ENCODE measurements at places on chromosomes 5 and 9.
A peak's percentile ranks its signal among the peaks of the same experiment; 100 is the strongest.

- no peak for DNase-seq
Observed at GRCh38 chr5:8520917-8521316, 652.0 kb downstream of the MTRR start.

GRCh38 chr5:157372472-157372822 lies 87.6 kb upstream of the NIPAL4 start:
- peak; percentile 26 for DNase-seq

DNA sequence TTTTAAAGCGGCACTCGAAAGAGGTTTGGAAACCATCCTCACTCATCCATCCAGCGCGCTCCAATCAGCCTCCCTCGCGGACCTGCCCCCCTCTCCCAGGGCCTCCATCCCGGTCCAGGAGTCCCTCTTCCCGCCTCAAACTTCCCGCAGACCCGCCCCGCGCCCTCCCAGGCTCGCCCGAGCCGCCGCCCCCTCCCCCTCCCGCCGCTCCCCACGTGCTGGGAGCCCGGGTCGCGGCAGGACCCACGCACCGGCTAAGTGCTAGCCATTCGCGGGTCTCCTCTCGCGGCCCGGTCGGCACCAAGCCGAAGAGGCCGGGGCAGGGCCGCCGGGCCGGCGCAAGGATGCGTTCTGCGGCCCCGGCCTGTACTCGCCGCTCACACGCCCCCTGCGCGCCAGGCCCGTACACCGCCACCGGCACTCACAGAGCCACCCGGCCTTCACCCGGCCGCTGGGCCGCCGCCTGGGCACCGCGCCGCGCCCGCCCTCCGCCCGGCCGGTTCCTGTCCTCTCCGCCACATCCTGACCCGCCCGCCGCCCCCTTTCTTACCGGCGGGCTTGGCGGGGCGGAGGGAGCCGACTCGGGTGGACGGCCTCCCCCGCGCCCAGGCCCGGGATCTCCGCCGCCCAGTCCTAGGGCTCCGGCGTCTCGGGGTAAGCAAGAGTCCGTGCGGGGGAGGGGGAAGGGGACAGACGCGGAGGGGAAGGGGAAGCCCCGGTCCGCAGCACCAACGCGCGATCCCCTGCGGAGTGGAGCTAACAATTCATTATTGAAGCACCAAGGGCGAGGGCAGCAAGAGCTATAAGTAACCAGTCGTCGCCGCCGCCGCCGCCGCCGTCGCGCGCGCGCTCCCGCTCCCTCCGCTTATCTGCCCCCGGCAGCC lies 576 bp downstream of the CHD1 start:
- DNase-seq: no peak

GRCh38 chr5:112467485-112467884 lies 48.4 kb upstream of the EPB41L4A start:
- peak; percentile 72 for DNase-seq

GRCh38 chr9:32533336-32533735 lies 7.3 kb upstream of the RIGI start:
- no peak for DNase-seq

GRCh38 chr9:77876590-77876989 lies 155.0 kb downstream of the GNAQ start:
- no peak for DNase-seq

DNA sequence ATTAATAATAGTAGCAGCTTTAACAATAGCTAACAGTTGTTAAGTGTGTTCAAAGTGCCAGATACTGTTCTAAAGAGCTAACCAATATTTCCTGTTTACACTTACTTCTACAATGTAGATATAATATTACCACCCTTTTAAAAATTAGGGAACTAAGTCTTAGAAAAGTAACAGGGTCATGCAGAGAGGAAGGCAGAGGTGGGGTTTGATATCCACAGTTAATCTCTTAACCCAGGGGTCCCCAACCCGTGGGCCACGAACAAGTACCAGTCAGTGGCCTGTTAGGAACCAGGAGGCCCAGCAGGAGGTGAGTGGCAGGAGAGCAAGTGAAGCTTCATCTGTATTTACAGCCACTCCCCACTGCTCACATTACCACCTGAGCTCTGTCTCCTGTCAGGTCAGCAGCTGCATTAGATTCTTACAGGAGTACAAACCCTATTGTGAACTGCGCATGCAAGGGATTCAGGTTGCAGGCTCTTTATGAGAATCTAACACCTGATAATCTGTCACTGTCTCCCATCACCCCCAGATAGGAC lies 89.1 kb downstream of the ACTL7B start:
- DNase-seq: no peak

GRCh38 chr5:130870691-130871090 lies 294.4 kb downstream of the HINT1 start:
- no peak for DNase-seq

DNA sequence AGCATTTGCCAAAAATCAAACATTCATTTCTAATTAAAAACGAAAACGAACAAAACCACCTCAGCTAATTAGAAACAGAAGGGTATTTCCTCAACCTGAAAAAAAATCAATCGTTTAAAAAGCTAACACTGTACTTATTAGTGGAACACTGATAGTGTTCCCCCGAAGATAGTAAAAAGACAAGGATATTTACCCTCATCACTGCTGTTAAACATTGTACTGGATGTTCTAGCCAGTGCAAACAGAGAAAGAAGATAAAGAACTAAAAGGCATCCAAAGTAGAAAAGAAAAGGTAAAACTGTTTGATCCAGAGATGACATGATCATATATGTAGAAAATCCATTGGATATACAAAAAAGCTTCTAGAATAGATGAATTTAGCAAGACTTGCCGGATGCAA lies 508.3 kb downstream of the DMRTA1 start:
- DNase-seq: peak; percentile 64

GRCh38 chr5:175654339-175654738 lies 3.5 kb upstream of the HRH2 start:
- DNase-seq: no peak

DNA sequence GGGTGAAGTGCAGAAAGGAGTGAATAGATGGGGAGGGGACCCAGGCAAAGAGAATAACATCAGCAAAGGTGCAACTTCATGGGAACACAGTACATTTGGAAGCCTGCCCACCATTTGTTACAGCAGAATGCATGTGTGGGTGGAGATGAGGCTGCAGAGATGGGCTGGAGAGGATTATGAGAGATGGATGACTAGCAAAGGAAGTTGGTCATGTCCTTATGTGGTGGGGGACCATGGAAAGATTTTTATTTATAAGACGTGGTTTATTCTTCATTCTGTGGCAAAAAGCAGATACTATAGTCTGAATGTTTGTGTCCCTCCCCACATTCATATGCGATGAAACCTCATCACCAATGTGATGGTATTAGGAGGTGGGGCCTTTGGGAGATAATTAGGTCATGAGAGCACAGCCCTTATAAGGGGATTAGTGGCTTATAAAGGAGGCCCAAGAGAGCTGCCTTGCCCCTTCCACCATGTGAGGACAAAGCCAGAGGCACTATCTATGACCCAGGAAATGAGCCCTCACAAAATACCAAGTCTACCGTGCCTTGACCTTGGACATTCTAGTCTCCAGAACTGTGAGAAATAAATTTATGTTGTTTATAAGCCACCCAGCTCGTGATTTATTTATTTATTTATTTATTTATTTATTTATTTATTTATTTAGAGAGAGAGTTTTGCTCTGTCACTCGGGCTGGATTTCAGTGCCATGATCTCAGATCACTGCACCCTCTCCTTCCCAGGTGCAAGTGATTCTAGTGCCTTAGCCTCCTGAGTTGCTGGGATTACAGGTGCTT lies 483.7 kb downstream of the RAB3C start:
- DNase-seq: no peak

DNA sequence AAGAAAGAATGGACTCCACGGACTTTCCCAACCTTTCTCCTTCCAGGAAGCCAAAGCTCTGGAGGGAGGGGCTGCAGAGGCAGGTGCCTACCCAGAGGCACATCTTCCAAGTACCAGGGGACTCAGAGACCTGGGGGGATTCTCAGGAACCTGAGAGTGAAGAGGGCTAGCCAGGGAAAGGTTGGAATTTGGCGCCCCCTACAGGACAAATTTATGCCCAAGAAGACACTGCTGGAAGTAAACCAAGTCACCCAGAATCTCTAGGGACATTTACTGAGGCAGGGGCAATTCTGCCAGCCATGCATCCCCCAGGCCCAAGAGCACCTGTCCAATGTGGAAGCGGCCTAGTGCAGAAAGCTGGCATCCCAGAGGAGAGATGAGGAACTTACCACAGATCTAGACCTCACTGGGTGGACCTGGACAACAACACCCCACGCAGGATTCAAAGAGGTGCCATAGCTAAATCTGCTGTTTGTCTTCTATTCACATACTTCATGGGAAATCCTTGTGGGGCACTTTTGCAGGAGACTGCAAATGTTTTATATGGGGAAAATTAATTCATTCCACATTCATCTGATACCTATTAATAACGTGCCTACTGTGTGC lies 25.9 kb upstream of the IDNK start:
- no peak for DNase-seq

DNA sequence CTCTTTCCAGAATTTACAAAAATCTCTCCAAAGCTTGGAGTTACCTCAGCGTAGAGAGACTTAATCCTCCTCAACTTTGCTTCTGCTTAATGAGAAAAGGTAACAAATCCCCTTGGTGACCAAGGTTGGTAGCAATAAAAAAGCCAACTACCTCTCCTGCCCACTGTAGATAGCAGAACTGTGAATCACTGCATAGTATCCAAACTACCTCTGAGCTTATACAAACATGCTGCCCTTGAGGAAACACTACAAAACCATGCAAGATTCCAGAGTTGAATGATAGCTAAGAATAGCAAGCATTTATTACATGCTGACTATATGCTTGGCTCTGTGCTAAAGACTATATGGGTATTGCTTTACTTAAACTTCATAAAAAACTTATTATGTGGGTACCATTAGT lies 2.8 kb upstream of the ADAMTS12 start:
- DNase-seq: no peak

DNA sequence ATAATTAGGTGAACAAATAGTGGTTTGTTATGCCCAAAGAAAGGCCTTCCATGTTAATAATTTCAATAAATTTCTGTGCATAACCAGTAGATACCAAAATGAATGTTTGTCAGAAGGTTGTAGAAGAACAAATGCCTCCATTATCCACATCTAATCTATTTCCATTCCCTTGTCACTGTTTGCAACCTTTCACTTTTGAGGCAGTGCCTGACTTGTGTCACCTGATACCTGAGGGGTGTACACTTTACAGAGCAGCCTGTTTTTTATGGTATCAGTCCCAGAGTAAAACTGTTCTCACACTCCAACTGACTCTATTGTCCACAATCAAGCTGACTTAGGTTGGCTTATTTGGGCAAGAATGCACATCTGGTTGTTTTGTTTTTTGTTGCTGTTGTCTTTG lies 40.1 kb downstream of the FREM1 start:
- DNase-seq: no peak

GRCh38 chr9:86454701-86455615 lies 100.7 kb upstream of the TUT7 start:
- no peak for DNase-seq

- DNase-seq: no peak
Observed at GRCh38 chr9:124552273-124552605, 45.0 kb upstream of the NR5A1 start.
